Testis (tissue), 5 donors: ENCODE measurements at places on chromosomes 3 and 15.
A peak's percentile ranks its signal among the peaks of the same experiment; 100 is the strongest.

DNA sequence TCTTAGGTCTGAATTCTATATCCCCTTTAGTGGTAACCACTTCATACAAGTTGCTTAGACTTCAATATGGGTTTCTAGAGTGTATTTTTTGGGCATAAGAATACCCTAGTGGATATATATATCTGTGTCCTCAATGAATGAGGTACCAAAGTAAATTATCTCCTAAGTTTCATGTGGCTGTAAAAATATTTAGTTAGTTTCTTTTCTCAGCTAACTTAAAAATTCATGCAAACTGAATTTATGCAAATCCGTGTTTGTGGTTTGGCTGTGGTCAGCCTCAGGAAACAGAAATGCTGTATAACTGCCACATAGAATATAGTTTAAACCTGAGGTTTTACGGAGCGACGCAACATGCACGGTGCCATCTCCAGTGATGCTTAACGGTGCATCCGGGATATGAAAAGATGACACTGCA is 80.3 kb downstream of the PEX5L start:
- DNase-seq = no peak
- no peaks in the 10 kb centered on the region for H3K36me3 ChIP-seq
- no peak overlapping the region for H3K4me3 ChIP-seq
- H3K27ac ChIP-seq = no peak overlapping the region

GRCh38 chr15:64480891-64481290 is 20.5 kb downstream of the ZNF609 start:
- no peaks in the 10 kb centered on the region for H3K36me3 ChIP-seq
- H3K4me3 ChIP-seq = no peak overlapping the region
- H3K27ac ChIP-seq = no peak overlapping the region
- DNase-seq = no peak

- no peak overlapping the region for H3K4me3 ChIP-seq
- no peaks in the 10 kb centered on the region for H3K27me3 ChIP-seq
- H3K4me1 ChIP-seq = peaks cover 6% of the 10 kb centered on the region
- H3K36me3 ChIP-seq = no peaks in the 10 kb centered on the region
- no peak overlapping the region for H3K27ac ChIP-seq
Measured at GRCh38 chr15:76991741-76992645, 2.9 kb upstream of the PSTPIP1 start.

DNA sequence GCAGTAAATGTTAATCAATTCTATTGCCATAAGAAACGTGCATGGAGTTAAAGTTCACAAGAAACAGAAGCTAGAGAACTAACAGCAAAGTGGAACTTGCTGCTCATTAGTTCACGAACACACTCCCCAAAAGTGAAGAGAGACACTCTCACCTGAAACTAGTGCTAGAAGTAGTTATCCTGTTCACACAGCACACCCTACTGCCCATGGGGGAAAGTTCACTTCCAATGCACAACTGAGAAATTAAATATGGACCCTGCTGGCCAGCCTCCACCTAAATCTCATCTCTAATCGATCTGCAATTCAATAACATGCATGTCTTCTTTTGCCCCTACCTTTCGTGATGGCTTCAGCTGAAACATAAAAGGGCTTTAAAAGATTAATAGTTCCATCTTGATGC is 39.4 kb upstream of the FRMD4B start:
- no peak overlapping the region for H3K27ac ChIP-seq
- H3K36me3 ChIP-seq = no peaks in the 10 kb centered on the region
- H3K4me1 ChIP-seq = no peaks in the 10 kb centered on the region
- no peak overlapping the region for H3K4me3 ChIP-seq

- no peak for DNase-seq
- no peaks in the 10 kb centered on the region for H3K27me3 ChIP-seq
- H3K27ac ChIP-seq = no peak overlapping the region
- no peak overlapping the region for H3K4me3 ChIP-seq
- H3K36me3 ChIP-seq = no peaks in the 10 kb centered on the region
Measured at GRCh38 chr15:63347074-63347857, 34.4 kb downstream of the CA12 start.

DNA sequence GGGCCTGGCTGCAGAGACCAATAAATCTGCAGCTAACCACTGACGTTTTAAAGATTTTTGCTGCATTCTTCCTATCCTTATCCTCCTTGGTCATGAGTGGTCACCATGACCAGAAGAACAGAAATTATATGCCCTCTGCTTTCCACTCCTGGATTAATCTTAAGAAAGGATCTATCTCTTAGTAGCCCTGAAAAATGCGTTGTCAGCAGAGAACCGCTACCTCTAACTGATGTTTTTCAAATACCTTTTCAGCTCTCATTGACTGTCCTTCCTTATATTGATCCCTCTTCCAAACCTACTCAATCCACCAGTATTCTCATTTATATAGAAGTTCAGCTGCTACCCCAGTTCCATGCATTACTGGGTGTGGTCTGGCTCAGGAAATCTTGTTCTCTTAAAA is 610.1 kb downstream of the MECOM start:
- no peaks in the 10 kb centered on the region for H3K36me3 ChIP-seq
- no peaks in the 10 kb centered on the region for H3K27me3 ChIP-seq
- DNase-seq = no peak

GRCh38 chr15:89576417-89576773 is 1.1 kb downstream of the TICRR start:
- H3K36me3 ChIP-seq = no peaks in the 10 kb centered on the region
- no peak for DNase-seq
- no peak overlapping the region for H3K4me3 ChIP-seq
- H3K4me1 ChIP-seq = no peaks in the 10 kb centered on the region
- H3K27me3 ChIP-seq = no peaks in the 10 kb centered on the region
- no peak overlapping the region for H3K27ac ChIP-seq

DNA sequence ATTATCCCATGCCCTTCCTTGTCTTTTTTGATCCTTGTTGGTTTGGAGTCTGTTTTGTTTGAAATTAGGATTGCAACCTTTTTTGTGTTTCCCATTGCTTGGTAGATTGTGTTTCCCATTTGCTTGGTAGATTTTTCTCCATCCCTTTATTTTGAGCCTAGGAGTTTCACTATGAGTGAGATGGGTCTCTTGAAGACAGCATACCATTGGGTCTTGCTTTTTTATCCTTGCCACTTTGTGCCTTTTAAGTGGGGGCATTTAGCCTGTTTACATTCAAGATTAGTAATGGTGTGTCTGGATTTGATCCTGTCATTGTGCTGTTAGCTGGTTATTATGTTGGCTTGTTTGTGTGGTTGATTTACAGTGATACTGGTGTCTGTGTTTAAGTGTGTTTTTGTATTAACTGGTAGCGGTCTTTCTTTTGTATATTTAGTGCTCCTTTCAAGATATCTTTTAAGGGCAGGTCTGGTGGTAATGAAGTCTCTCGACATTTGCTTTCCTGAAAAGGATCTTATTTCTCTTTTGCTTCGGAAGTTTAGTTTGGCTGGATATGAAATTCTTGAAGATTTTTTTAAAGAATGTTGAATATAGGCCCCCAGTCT is 70.8 kb downstream of the AKAP13 start:
- H3K27me3 ChIP-seq = no peaks in the 10 kb centered on the region
- no peaks in the 10 kb centered on the region for H3K4me1 ChIP-seq
- H3K4me3 ChIP-seq = no peak overlapping the region
- no peaks in the 10 kb centered on the region for H3K36me3 ChIP-seq
- no peak overlapping the region for H3K27ac ChIP-seq

DNA sequence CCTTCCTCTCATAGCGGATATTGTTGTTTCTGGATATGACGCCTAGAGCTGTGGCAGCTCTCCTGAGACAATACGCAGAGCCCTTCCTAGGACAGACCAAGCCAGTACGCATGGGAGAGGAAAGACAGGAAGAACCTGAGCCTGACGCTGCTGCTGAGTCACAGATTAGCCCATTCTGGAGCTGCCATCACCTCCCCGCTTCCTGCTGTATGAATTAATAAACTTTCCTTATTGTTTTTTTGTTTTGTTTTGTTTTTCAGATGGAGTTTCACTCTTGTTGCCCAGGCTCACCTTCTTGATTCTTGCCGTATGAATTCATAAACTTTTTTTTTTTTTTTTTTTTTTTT is 67.0 kb downstream of the PPCDC start:
- H3K36me3 ChIP-seq = no peaks in the 10 kb centered on the region
- DNase-seq = no peak
- no peaks in the 10 kb centered on the region for H3K4me1 ChIP-seq
- no peak overlapping the region for H3K4me3 ChIP-seq

GRCh38 chr15:101526021-101526420 is 36.5 kb upstream of the PCSK6 start:
- H3K36me3 ChIP-seq = no peaks in the 10 kb centered on the region
- H3K27ac ChIP-seq = no peak overlapping the region

DNA sequence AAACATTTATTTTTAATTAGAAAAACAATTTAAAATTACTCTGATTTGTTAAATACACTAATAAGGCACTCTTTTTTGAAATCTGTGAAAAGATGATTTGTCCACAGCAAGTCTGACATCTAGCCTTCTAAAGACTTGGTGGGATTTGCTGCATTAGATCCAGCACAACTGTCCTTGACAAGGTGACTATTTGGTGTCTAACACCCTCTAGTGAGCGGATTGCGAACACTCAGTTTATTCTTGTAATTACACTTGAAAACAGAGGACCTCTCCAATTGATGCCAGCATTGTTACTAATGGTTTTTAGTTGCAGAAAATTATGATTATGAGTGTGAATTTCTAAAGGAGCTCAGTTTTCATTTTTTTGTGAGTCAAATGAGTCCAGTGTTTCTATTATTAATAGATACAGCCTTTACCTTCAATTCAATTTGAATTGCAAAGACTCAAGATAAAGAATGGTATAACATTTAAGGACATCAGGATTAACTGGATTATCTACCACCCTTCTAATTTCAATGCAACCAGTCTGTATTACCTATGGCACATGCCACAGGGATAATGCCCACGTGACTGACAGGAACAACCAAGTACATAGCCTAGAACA is 29.7 kb upstream of the STRIT1 start:
- no peaks in the 10 kb centered on the region for H3K36me3 ChIP-seq
- peak; percentile 78 for DNase-seq
- H3K27me3 ChIP-seq = no peaks in the 10 kb centered on the region
- H3K4me3 ChIP-seq = no peak overlapping the region
- peaks cover 3% of the 10 kb centered on the region for H3K4me1 ChIP-seq

- no peaks in the 10 kb centered on the region for H3K36me3 ChIP-seq
- H3K27ac ChIP-seq = no peak overlapping the region
- H3K4me1 ChIP-seq = peaks cover 2% of the 10 kb centered on the region
Measured at GRCh38 chr3:155112661-155113389, 32.7 kb downstream of the MME start.

- H3K4me1 ChIP-seq = no peaks in the 10 kb centered on the region
- H3K4me3 ChIP-seq = no peak overlapping the region
- no peak for DNase-seq
- H3K27ac ChIP-seq = no peak overlapping the region
- no peaks in the 10 kb centered on the region for H3K36me3 ChIP-seq
Measured at GRCh38 chr15:27438403-27439375, 467.7 kb downstream of the GABRG3 start.

- H3K4me3 ChIP-seq = no peak overlapping the region
- no peak for DNase-seq
- H3K27ac ChIP-seq = no peak overlapping the region
- H3K4me1 ChIP-seq = peaks cover 4% of the 10 kb centered on the region
Measured at GRCh38 chr3:13047296-13048165, 25.7 kb downstream of the IQSEC1 start.

GRCh38 chr3:46482632-46483350 is 15.0 kb upstream of the RTP3 start:
- no peaks in the 10 kb centered on the region for H3K27me3 ChIP-seq
- no peak overlapping the region for H3K4me3 ChIP-seq
- no peaks in the 10 kb centered on the region for H3K36me3 ChIP-seq
- no peak for DNase-seq

DNA sequence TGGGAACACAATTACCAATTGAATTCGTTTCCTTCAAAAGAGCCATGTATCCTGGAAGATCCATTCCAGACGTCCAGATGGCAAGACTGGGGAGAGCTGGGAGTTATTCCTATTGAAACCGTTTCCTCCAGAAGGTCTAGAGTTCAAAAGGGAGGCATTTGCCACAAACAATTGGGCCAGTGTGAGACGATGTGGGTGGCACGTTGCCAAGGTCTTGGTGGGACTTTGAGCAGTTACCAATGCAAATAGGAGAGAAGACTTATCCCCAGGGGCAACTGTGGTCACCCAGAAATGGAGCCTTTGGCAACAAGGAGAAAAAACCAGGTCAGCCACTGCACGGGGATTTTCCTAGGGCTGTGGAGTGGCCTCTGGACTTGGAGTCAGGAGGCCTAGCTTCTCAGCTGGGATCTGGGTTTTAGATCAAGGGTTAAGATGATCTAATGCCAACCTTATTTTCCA is 29.6 kb upstream of the TLE3 start:
- no peak for DNase-seq
- no peaks in the 10 kb centered on the region for H3K4me1 ChIP-seq
- no peak overlapping the region for H3K4me3 ChIP-seq
- no peaks in the 10 kb centered on the region for H3K27me3 ChIP-seq

DNA sequence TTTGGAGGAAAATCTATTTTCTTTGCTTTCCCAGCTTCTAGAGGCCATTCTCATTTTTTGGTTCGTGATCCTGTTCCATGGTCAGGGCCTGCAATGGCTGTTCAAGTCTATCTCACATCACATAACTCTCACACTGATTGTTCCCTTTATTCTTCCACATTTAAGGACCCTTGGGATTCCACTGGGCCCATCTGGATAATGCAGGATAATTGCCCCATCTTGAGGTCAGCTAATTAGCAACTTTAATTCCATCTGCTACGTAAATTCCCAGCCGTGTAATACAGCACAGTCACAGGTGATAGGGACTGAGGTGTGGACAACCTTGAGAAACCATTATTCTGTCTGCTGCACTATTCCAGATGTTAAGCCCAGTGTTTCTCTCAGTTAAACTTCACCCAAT is 311.6 kb upstream of the CNTN4 start:
- H3K4me1 ChIP-seq = no peaks in the 10 kb centered on the region
- no peaks in the 10 kb centered on the region for H3K27me3 ChIP-seq
- no peak overlapping the region for H3K27ac ChIP-seq
- no peaks in the 10 kb centered on the region for H3K36me3 ChIP-seq
- no peak overlapping the region for H3K4me3 ChIP-seq
- no peak for DNase-seq

- no peaks in the 10 kb centered on the region for H3K36me3 ChIP-seq
- H3K4me3 ChIP-seq = no peak overlapping the region
- no peaks in the 10 kb centered on the region for H3K4me1 ChIP-seq
- H3K27me3 ChIP-seq = no peaks in the 10 kb centered on the region
Measured at GRCh38 chr3:121072133-121072532, 164.1 kb downstream of the STXBP5L start.

DNA sequence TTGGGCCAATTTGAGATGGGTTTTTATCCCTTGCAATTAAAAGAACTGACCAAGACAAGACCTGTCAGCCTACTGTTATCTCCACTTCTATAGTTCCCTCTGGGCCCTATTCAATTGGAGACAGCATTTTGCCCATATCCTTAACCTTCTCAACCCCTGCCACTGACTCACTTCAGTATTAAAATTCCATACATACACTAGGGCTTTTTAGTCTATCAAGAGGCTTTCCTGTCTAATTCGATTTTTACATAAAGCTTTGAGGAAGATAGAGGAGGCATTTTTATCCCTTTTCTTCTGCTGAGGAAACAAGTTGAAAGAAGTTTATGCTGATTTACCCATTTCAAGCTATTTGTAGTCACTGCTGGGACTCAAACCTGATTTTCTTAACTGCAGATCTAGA is 51.1 kb downstream of the GTF2E1 start:
- no peaks in the 10 kb centered on the region for H3K27me3 ChIP-seq
- H3K4me1 ChIP-seq = no peaks in the 10 kb centered on the region
- no peak for DNase-seq
- no peak overlapping the region for H3K4me3 ChIP-seq
